NCI-H345 (cell line): ENCODE measurements at places on chromosomes 16 and 17.

GRCh38 chr17:70405492-70406220 is 236.3 kb downstream of the KCNJ2 start:
- no peak for DNase-seq

DNA sequence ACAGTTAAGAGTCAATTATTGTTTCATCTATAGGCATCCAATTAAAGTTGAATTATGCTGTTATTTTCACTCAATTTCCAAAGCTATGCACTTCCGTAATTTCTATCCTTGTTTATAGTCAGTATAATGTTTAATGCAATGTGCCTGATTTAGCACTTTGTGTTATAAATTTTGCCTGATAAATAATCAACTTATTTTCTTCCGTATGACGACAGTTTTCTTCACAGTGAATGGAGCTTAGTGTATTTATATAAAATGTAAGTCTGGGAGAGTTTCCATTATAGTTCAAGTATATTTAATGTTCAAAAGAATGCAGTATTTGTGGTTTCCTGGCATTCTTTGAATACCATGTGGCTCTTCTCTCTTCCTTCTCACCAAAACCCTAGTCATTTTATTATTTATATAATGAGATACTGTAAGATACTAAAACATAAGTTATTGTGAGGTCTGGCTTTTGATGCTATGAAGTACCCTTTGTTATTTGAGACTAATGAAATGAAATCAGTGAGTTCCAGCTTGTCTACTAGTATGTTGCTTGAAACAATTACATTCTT is 240.6 kb downstream of the PRKCA start:
- DNase-seq = no peak

DNA sequence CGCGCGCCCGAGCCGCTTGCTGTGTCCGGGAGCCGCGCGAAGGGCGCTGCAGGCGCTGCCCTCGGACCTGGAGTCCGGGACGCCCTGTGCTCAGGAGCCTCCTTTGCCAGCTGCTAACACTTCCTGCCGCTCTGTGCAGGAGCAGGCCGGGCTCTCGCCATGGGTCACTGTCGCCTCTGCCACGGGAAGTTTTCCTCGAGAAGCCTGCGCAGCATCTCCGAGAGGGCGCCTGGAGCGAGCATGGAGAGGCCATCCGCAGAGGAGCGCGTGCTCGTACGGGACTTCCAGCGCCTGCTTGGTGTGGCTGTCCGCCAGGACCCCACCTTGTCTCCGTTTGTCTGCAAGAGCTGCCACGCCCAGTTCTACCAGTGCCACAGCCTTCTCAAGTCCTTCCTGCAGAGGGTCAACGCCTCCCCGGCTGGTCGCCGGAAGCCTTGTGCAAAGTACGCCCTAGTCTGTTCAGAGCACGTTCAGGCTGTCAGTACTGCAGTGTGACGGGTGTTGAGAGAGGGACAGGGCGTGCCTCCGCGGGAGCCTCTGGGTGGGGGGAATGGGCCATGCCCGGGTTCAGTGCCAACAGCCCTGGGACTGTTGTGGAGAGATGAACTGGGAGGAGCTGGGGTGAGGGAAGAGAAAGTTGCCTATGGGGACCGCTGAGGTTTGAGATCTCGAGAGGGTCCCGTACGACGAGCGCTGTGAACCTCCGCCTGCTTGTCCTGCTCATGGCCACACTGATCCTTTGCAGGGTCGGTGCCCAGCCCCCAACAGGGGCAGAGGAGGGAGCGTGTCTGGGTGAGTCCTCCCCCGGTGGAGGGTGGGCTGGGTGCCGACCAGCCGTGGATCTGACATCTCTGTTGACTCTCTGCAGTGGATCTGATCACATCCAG is 1.3 kb downstream of the ZNF276 start:
- no peak for DNase-seq

GRCh38 chr17:80959330-80960036 is 32.2 kb upstream of the CHMP6 start:
- no peak for DNase-seq

- DNase-seq = peak; percentile 40
These were observed 1.0 kb downstream of the ORAI3 start for GRCh38 chr16:30949650-30950515.

- DNase-seq = no peak
These were observed 3.4 kb upstream of the WIPI1 start for GRCh38 chr17:68460715-68461114.

GRCh38 chr17:35373534-35373983 is at the start of gene SLFN11:
Gene SLFN11, minus strand, starts transcription at chr17:35373621. Its CDS starts 9,814 bp downstream, at chr17:35363807.
- DNase-seq = peak; percentile 73

GRCh38 chr16:85203462-85203813 is 91.2 kb upstream of the CIBAR2 start:
- DNase-seq = no peak

DNA sequence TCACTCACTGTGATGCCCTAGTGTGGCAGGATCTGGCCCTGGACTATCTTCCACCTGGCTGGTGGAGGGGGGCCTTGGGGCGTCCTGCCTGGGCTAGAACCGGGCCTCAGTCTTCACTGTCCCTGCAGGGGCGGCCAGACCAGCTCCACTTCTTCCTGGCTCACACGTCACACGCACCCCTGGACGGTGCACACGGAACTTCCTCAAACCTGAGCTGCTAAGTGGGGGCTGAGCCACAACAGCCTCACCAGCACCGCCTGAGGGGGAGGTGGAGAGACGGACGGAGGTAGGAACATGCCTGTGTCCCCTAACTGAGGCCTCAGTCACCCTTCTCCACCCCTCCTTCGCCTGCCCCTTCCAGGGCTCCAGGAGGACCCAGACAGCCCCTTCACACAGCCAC is 36.6 kb downstream of the TIMM22 start:
- no peak for DNase-seq

GRCh38 chr16:67881621-67882161 is 3.0 kb upstream of the NRN1L start:
- DNase-seq = no peak

DNA sequence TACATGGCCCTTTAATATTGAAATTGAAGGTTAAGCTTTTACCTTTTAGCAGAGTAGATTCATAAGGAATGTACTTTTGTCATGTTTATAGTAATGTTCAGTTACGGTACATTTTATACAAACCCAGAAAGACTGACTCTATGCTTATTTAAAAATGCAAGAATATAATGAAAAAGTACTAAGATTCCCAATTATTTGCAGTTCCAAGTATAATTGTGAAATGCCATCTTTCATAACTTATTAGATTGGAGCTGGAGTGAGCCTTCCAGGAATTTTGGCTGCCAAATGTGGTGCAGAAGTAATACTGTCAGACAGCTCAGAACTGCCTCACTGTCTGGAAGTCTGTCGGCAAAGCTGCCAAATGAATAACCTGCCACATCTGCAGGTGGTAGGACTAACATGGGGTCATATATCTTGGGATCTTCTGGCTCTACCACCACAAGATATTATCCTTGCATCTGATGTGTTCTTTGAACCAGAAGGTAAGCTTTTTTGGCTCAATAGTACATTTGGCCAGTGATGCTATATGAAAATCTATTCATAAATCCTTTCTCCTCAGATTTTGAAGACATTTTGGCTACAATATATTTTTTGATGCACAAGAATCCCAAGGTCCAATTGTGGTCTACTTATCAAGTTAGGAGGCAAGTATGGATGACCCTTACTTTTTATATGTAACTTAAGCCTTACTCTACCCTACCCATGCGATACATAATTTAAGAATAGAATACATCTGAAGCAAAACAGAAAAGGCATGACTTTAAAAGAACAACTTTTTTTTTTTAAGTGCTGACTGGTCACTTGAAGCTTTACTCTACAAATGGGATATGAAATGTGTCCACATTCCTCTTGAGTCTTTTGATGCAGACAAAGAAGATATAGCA is 4.2 kb downstream of the SRSF2 start:
- DNase-seq = no peak

- DNase-seq = no peak
These were observed 98.1 kb downstream of the RGS9 start for GRCh38 chr17:65235284-65235683.

DNA sequence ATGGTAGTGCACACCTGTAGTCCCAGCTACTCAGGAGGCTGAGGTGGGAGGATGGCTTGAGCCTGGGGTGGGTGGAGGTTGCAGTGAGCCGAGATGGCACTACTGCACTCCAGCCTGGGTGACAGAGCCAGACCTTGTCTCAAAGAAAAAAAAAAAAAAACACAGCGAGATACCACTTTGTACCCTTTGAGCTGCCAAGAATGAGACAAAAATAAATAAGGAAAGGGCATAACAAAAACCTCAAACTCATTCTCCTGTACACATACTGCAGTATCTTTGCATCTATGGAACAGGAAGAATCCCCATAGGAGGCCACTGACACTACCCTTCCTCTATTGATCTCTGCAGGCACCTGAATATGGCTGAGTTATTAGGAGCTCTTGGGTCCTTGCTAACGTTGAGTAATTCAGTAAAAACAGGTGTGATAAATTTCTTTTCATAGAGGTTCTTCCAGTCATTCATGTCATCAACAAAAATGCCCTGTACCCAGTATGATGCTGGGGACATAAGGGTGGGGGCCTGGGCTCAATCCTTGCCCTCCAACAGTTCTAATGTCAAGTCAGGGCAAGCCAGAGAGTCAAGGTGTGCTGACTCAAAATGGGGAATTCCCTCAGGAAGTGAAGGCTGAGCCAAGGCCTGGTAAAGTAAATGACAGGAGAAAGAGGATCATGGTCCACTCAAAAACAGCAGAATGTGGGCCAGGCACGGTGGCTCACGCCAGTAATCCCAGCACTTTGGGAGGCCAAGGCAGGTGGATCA is 26.9 kb downstream of the RANBP10 start:
- DNase-seq = no peak

- no peak for DNase-seq
These were observed 21.1 kb downstream of the EIF4A3 start for GRCh38 chr17:80125656-80126448.

DNA sequence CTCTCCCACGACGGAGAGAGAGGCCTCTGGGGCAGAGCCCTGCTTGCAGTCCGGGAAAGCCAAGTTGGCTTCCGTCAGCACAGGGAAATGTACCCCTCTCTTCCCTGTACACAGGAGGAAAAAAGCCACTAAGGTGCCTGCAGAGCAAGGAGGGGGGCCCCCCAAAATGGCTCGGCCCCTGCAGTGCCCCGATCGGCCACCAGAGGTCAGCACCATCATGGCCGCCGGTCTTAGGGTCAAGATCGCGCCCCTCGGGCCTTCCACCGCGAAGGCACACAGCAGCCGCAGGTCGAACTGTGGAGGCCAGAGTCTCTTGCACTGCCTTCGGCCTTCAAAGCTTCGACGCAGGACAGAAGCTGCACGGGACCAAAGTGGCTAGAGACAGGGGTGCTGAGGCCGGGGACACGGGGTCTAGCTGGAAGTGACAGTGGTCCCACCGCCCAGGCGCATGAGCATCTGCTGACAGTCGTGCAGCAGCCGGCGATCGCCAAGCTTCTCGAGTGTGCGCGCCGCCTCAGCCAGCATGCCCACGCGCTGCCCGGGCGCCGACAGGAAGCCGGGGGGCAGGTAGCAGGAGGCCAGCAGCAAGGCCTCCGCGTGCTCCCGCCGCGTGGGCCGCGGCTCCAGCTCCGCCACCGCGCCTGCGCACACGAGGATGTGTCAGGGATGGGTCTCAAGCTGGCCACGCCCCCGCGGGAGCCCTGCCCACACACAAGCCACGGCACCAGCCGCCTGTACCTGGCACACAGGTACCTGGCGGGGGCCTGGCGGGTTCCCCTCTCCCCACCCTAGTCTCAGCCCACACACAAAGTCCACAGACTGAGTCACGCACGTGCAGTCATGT is 24.4 kb downstream of the SREBF1 start:
- peak; percentile 6 for DNase-seq

GRCh38 chr17:59356543-59357218 is 25.2 kb downstream of the YPEL2 start:
- no peak for DNase-seq

DNA sequence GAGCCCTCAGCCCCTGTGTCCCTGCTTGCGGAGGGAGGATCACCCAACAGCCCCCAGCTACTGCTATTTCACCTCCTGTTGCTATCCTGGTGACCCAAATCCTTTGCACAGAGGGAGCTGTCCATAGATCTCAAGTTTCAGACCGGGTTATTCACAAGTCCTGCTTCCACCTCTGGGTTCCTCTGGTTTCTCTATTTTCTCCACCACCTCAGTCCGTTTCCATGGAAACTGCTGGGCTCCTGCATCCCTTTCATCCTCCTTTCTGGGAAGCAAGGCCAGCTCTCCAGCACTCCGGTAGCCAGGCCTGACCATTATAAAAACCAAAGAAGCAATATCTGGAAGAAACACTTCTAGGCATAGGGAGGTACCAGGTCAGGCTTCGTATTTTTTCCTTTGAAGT is 4.8 kb upstream of the CALB2 start:
- DNase-seq = no peak

GRCh38 chr16:10693889-10694288 is 841 bp downstream of the TEKT5 start:
- no peak for DNase-seq

GRCh38 chr17:48545022-48545375 is at the start of gene HOXB2:
Gene HOXB2, minus strand, starts transcription at chr17:48545109. Its CDS starts 198 bp downstream, at chr17:48544911.
- DNase-seq = peak; percentile 70

DNA sequence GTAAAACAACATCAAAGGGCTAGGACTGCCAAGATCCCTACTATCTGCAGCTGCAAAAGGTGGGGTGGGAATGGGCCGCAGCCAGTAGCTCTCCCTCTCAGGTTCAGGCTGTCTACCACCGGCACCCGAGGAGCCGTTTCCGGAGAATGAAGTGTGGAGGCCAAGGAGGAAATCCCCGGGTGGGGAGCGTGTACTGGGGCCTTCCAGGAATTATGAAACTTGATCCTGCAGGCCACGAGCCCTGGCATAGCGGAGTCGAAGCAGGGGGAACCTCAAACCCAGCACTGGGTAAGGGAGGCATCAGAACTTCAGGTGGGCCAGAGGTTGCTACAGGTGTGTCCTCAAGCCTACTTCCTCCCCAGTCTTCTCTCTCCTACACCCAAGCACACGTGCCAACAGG is 5.1 kb downstream of the INPP5K start:
- no peak for DNase-seq

- no peak for DNase-seq
These were observed 6.4 kb downstream of the SLC16A3 start for GRCh38 chr17:82235056-82235774.

GRCh38 chr17:80362428-80363119 is 52.4 kb upstream of the ENDOV start:
- no peak for DNase-seq

DNA sequence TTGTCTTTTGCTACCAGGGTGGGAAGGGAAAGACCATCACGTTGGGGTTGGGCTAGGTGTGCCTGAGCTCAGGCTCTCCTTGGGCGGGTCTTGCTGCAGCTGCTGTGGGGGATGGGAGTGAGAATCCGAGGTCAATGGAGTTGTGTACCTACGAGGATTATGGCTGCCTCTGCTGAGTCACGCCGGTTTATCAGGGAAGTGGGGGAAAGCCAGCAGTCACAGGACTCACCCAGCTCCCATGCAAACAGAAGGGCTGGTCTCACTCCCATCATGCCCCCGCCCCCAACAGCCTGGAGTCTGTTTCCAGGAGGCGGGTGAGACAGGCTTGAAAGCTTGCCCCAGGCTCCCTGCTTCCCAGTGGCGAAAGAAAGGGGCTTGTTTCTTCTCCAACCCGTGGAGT is 1259.0 kb upstream of the GOT2 start:
- no peak for DNase-seq
